ENCODE measurements at places on chromosomes 1 and 21. TPM values are rescaled to one million over a fixed set of nuclear protein-coding genes. Genes with fewer than 3 reads are reported as not detected.

DNA sequence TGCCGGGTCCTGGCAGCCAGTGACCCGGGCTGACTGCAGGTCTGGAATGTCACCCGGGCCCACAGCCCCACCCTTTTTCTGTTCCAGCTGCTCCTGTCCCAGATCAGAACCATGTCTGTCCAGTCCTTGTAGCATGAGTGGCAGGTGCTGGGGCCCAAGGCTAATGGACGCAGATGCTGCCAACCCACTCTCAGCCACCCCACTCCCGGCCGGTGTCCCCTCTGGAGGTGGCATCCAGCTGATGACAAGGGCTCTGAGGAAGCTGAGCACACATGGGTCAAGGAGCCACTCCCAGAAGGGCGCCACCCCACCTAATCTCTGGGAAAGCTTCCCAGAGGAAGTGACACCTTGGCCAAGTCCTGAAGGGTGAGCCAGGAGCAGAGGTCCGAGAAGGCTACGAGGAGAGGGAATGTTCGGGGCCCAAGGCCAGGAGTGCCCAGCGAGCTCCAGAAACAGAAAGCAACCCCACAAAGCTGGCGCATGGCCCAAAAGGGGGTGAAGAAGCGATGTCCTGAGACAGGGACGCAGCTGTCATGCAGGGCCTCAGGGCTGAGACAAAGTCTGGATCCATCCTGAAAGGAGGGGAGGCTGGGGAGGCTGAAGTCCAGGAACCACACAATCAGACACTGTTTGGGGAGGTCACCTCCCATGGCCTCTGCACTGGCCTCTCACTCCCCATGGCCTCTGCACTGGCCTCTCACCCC lies 39.5 kb downstream of the ACOT7 start:
- ATAC-seq, result no peak

COL6A1 gene
- total RNA-seq, result 17.8 TPM

CD1D gene
- 0.44 TPM for total RNA-seq

KIF14 gene
- total RNA-seq, result 3.1 TPM

LDLRAD1 gene
- 0.24 TPM for total RNA-seq
